ENCODE measurements at places on chromosomes 7 and 10.

DNA sequence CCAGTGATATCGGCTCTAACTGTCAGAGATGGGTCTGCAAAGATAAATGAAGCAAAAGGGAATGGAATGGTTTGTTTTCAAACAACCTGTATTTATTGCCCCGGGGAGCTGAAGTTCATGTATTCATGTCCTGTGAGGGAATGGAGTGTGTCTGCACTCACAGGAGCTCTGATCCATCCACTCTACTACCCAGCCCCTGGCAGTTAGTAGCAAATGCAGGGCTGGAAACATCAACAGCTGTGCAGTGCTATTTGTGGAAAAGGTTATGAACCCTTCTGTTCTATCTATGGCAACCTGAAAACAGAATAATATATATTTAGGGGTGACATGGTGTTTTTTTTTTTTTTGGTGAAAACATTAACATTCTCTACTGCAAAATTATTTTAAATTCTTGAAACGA is 9.8 kb downstream of the AGR2 start:
- no peak for DNase-seq

DNA sequence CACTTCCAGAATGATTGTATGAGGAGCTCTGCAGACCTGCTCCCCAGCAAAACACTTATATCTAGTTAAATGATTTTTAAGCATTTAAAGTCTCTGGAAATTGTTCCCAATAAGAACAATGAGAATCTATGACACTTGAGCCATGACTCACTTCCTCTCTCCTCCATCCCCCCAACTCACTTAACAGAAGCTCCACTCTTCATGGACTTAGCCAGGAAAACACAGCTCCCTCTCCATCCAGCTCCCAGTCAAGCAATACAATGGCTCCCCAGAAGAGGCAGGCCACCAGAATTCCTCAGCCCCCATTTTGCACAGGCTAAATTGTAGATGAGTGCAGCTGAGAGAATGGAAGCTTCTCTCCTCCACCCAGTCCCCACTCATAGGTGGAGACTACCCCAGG is 27.0 kb downstream of the AOC1 start:
- DNase-seq, result no peak

DNA sequence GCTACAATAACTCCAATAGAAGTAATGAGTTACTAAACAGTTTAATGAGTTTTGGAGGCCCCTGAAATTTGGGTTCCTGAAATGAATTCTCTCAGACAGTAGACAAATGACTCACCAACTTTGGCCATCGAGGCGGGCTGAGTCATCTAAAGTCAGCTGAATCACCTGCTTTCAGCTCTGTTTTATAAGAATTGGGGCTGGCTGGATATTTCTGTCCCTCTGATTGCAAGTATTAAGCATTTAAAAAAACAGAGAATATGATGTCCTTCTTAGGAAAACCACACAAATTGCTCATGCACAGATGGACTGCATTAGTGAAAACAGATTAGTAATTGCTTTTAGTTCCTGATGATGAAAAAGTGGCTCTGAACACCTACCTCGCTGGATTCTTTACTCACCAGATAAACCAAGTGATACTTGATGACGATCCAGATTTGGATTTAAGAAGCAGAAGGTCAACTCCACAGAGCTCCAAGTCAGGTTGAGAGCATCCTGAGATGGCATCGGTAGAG is 59.1 kb downstream of the ZNF365 start:
- no peak for DNase-seq

GRCh38 chr7:107047902-107048782 is 3.6 kb downstream of the PRKAR2B start:
- no peak for DNase-seq

DNA sequence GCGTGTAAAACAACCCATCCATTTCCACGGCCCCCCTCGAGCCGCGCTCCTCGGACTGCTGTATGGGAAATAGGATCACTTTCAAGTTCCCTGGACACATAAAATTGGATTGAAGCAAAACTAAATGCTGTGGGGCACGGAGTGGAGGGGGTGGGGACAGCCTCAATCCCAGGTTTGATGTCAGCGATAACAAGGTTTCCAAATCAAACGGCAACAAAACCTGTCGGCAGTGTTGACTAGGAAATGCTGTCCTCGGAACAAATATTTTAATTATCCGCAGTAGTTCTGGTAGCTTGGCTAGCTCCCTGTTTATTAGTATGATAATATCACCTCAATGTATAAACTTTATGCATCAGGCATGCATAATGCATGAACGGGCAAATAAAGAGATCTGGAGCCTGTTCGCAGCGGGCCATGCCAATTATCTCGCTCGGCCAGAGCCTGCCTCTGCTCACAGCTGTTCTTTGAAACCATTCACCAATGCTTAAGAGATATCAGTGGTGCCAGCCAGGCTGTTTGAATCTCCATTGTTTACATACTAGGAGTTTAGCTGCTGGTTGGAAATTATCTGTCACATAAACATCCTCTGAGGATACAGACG is 161.1 kb downstream of the PAXIP1 start:
- DNase-seq, result no peak

DNA sequence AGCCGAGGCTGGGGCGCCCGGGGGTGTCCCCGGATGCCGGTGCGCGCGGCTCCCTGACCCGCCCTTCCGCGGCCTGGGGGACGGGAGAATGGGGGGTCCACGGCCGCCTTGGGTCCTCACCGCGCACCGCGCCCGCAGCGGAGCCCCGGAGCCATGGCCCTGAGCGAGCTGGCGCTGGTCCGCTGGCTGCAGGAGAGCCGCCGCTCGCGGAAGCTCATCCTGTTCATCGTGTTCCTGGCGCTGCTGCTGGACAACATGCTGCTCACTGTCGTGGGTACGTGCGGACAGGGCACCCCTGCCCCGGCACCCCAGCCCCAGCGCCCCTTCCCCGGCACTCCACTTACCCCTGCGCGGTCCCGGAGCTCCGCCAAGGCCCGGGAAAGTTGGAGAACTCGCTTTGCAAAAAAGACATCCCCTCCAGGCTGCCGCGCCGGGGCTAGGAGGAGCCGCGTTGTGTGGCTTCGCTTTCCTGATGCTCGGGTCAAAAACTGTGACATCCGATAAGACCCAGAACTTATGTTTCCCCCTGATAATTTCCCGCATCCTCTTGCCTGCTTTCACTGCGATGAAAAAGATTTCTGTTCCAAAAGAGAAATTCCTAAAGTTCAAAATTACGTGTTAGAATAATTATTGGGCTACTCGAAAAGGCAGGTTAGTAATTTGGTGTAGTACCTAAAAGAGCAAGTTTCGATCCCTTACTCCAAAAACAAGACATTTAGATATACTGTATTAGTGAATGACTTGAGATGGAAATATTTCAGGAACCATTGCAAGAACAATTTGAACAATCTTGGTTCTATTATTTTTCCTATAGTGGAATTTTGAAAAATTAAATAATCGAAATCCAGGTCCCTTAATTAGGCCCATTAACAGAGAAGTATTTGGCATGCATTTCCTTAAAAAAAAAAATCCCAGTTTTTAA is 888 bp downstream of the SLC18A2 start:
- DNase-seq, result no peak

- DNase-seq, result peak; percentile 42
These were observed 10.0 kb upstream of the INPP5F start for GRCh38 chr10:119715628-119716505.

GRCh38 chr10:110845756-110846620 is 25.7 kb upstream of the PDCD4 start:
- DNase-seq, result no peak

DNA sequence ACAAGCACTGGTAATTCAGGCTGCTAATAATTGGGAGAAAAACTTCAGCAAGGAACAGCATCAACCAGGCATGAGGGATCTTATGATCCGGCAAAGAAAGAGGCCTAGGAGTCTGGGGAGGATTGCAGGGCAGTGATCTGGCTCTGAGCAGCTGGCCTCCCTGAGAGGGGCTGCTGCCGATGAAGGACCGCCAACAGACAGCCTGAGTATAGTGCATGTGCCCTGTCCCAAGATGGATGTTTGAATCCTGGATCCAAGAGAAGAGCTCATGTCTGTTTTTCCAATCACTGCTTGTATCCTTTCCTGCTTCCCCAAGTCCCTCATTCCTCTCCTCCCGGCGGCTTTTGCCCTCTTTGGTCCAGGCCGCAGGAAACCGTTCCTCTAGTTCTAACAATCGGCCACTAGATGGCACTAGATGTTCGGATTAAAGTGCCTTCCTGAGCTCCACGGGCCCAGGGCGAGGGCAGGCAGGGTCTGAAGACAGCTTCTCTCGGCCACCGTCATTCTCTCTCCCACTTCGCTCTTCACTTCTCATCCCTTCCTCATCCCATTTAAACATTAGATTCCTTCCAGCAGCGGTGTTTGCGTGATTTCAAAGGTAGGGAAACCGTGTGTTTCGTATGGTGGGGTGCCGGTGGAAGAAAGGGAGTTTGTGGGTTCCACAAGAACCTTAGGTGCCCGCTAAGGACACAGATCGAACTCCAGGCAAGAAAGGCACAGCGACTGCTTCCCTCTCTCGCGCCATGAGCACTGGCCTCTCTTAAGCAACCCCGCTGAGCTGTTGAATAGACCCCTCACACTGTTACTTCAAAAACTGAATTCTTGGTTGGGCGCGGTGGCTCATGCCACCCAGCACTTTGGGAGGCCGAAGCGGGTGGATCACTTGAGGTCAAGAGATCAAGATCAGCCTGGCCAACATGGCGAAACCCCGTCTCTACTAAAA is 82.4 kb downstream of the ADCYAP1R1 start:
- DNase-seq, result peak; percentile 86

DNA sequence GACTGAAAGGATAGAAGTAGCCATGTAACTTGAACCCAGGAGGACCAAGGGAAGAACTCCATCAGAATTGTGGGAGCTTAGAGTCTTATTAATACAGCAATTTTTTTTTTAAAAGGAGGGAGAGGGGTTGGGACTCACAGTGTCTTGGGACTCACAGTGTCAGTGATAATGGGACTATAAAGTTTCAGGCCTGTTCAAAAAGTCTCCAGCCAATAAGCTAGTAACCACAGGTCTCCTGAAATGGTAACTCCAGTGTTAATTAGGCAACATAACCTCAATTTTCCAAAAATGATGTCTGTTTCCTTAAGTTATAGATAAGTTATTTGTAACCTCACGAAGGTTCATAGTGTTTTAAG is 2.4 kb upstream of the HNRNPH3 start:
- no peak for DNase-seq

DNA sequence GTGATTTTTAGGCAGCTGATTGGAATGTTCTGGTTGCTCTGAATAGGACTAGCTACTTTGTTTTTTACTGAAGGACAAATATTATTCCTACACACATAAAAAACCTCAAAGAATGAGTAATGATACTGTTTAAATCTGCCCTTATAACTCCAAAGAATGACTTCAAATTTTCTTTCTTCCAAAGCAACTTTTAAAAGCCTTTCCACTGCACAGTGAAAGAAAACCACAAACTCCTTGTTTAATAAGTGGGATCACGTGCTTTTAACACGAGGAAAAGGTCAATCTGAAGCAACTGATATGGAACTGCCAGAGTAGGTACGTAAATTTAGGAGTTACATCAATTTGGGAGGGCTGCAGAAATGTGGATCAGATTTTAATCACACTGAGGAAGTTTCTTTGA is 8.0 kb upstream of the PRKCQ start:
- DNase-seq, result no peak

- no peak for DNase-seq
These were observed 266.0 kb downstream of the USP6NL start for GRCh38 chr10:11345224-11346054.

DNA sequence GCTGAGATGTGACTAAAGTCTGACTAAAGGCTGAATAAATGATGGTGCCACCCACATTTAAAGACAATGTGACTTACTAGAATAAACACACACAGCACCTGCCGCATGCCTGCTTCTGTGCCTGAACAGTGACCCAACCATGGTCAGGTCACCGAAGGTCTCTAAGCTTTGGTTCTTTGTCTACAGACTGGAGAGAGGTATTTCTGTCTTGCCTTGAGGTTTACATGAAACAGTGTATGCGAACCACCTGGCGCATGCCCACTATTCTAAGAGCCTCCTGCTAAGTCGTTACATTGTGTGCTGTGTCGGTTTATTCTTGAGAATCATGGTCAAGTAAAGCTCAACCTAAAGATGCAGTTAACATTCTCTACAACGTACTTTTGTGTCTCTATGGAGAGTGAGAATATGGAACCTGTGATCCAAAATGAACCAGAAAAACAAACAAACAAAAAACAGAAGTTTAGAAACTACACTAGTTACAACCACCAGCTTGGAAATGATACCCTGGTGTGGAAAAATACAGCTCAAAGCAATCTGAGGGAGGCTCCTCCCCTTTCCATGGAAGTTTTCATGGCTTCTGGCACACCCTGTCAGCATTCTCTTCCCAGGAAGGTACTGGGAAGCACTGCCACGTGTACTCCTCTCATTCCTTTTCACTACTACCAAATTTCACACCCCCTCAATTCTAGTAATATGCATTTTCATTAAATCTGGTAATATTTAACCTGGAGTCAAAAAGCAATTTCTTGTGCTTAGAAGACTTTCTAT is 40.0 kb downstream of the VOPP1 start:
- DNase-seq, result no peak

DNA sequence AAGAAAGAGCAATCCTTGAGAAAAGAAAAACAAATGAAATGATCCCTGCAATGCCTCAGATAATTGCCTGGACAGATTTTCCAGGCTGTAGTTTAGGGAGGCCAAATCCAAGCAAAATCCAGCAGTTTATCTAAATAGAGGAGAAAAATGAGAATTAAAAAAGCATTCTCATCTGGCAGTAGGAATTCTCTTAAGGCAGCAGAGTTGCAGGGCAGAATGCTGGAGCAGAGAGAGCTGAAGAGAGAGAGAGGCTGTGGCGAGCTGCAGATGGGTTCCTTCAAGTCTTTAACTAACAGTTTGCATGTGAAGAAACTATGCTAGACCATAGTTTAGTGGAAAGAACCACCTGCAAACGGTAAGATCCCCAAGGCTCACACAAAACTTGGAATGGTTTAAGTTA is 6.0 kb upstream of the LIPA start:
- DNase-seq, result peak; percentile 24

- peak; percentile 84 for DNase-seq
These were observed 108.1 kb downstream of the GRID1 start for GRCh38 chr10:86258499-86258898.

GRCh38 chr7:120731271-120731670 is 126.7 kb downstream of the TSPAN12 start:
- DNase-seq, result no peak

DNA sequence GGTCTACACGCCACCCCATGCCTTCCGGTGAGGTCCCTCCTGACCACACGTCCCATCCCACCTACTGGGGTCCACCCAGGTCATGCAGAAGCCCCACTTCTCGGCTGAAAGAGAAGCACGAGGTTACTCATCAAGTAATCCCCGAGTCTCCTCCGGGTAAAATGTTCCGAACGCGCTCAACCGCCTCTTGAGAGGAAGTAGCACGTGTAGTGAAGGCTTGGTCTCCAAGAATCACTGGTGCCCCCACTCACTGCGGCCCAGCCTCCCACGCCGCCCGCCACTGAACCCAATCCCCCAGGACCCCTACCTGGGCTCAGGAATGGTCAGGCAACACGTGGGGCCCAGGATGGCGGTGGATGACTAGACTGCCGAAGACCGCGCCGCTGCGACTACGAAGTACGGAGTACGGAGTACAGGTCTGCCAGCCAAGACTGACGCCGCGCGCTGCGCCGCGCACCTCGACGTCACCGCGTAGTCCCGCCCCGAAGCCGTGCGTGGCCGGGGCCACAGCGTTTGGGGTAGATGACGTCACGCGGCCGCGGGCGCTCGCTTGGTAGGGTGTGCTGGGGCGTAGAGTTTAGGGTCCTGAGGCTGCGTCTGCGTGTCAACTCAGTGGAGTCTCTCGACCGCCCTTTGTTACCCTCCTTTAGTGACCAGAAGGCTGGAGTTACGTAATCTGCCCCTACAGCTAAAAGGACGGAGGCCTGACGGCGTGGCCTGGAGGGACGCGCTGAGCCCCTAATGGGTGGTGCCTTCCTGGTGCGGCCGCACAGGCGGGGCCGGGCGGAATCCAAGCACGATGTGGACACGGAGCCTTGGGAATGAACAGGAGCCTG is 7.6 kb upstream of the MYO1G start:
- DNase-seq, result peak; percentile 89

GRCh38 chr7:130906575-130906974 is 172.6 kb upstream of the KLF14 start:
- no peak for DNase-seq
